ENCODE measurements at places on chromosomes 13 and 19.
A peak's percentile ranks its signal among the peaks of the same experiment; 100 is the strongest.

GRCh38 chr19:1412995-1413800 is 5.8 kb downstream of the DAZAP1 start:
- DNase-seq = no peak

GRCh38 chr19:47330466-47330869 is 1.5 kb upstream of the C5AR2 start:
- DNase-seq = no peak

DNA sequence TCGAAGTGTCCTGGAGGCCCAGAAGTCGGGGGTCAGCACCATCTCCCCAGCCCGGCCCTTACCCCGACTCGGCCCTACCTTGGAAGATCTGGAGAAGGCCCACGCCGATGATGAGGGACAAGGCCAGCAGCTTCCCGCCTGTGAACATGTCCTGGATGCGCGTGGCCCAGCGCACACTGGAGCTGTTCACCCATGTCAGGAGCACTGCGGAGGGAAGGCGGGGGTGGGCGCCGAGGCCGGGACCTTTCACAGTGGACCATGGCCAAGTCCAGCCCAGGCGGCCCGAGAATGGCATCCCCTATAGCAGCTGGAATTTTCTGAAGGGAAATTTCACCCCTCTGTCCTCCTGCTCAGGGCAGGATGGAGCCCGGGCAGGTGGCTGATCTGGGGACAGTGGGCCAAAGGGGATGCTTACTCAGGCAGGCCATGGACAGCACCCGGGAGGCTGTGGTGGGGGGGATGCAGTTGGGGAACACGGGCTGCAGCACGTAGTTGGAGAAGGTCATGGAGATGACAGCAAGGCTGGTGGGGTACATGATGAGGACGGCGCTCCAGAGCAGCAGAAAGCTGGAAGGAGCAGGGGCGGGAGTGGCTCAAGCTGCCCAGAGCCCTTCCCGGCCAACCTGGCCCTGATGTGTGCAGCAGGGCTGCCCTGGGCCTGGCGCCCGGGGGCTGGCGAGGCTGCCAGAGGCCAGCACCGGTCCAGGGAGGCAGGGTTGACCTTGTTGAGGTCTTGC is 13.0 kb downstream of the SLC7A10 start:
- no peak for DNase-seq

DNA sequence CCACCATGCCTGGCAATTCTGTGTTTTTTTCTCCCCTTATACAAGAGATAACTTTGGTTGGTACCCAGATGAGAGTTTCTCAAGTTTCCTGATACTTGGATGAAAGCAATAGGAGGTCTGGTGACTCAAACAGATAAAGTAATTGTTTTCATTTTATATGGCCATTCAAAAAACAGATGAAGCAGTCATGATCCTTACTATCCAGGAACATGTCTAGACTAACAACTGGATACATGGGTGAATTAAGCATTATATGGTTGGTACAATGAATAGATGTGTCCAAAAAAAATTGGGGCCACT is 8.5 kb downstream of the ZNF430 start:
- no peak for DNase-seq

DNA sequence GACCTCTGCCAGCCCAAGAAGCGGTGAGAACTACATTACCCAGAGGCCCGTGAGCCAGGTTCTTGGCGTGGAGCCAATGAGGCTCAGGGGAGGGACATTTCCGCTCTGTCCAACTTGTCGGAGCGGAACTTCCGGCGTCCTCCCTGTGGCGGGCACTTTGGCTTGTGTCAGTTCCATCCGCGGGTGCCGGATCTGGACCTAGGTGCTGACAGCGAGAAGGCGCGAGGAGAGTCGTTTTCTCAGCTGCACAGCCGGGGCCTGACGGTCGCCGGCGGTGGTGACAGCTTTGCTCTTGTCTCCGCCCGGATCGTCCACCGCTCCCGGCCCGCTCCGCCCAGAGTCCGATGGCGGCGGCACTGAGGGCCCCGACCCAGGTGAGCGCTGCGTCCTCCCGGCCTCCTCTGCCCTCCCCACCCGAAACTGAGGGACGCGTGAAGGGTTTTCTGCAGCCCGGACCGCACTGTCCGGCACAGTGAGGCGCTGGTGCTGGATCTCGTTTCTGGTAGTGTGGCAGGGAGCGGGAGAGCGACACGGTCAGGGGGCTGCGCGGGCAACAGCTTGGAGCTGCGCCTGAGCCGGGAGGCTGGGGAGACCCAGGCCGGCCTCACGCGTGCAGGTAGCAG is at the start of gene ZNF530:
TSS of gene ZNF530 (plus strand) at position 125 of the 623 bp plus-strand sequence. CDS start 4,461 bp downstream, outside the sequence.
- DNase-seq = peak; percentile 95

GRCh38 chr13:40087091-40088002 is 431.9 kb downstream of the COG6 start:
- peak; percentile 44 for DNase-seq

DNA sequence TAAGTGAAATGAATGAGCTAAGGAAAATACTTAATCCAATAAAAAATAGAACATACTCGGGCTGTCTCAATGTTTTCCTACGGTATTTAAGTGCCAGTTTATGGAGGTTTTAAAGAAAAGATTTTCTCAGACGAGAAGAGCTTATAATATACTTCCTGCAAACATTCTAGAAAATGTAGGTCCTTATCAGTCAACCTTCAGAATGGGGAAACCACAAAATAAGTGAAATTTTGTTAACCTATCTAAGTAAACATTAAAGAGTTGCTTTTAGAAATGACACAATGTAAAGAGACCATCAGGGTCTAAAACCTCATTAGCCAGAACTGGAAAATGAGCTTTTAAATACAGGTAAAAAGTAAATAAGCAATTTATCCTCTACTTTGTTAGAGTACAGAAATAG is 12.1 kb downstream of the MIR17HG start:
- no peak for DNase-seq

DNA sequence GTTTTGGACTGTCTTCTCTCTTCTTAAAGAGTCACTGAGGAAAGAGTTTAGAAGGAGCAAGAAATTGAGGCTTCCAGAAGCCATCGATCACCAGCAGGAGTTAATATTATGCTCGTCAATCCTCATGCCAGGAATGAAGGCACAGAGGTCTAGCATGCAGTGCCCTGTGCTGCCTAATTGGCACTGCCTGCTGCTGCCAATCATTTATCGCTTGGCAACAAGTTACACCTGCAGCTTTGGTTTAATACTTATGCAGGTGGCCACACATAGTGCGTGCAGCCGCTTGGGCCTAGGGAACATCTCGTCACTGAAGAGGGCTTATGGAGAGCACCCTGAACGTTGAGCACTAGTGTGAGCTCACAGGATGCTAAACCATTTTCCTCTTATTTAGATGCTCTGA is 2.7 kb upstream of the SOX1 start:
- DNase-seq = peak; percentile 76

GRCh38 chr13:91630946-91631345 is 232.5 kb downstream of the GPC5 start:
- no peak for DNase-seq

DNA sequence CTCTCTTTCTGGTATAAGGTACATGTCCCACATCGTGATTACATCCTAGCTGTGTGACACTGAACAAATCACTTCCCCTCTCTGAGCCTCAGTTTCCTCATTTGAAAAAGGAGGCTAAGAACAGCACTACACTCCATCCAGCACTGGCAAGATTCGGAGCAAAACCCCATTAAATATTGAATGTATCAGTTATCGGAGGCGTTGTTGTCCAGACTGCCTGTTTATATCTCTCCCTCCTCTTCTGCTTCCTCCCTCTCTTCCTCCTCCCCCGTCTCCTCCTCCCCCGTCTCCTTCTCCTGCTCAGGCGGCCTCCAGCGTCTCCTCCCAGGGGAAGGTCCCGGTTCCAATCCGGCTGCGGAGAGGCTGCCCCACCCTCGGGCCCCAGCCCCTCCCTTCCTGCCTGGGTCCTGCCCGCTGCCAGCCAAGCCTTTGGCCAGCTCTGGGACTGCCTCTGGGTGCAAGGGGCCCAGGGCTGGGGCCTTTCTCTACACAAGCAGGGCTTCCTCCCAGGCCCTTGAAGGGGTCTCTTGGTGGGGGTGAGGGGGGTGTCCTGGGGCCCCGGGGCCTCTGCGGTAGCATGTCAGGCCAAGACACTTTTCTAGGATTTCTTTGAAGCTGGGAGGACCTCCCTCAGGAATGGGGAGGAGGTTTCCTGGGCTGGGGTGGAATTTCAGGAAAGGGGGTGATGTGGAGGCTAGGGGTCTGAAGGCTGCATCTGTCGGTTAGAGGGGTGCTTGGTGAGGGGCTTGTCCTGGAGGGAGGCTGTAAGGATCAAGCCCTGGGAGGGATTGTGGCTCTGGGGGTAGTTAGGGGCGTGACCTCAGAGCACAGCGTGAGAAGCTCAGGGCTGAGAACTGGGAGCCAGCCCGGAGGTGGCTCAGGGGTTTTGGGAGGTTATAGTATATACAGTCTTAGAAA is 1.9 kb downstream of the RRAS start:
- peak; percentile 22 for DNase-seq
